ENCODE measurements at places on chromosomes 3 and 15. TPM values are rescaled to one million over a fixed set of nuclear protein-coding genes. Genes with fewer than 3 reads are reported as not detected.

- DNase-seq: no peak
Observed at GRCh38 chr3:43963208-43963607, 272.5 kb downstream of the ABHD5 start.

The TRH gene
- total RNA-seq: not detected

DNA sequence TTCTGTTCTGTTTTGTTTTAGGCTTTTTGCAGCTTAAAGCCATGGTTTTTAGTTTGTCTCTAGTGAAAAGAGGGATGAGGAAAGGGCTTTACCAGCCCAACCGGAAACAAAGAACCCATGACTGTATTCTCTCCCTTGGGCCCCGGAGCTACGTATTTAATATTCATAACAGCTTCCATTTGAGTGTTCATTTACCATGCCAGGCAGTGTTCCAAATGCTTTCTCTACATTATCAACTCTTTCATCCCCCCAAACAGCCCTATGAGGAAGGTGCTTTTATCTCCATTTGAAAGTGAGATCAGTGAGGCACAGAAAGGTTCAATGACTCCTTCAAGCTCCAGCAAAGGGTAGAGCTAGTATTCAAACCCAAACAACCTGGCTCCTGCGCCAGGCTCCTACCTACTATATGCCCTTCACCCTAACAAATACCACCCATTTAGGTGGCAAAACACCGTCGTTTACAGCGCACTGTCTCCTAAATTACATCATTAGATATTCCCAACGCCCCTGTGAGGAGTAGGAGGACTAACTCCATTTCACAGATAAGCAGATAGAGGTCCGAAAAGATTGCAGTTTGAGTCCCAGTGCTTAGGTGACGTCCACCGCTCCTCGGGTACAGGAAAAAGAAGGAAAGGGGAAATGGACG lies 27.9 kb downstream of the GTPBP8 start:
- DNase-seq: peak; percentile 12

GRCh38 chr3:188431553-188431952 lies 277.6 kb downstream of the LPP start:
- no peak for DNase-seq

GRCh38 chr3:82521657-82522056 lies 760.2 kb upstream of the GBE1 start:
- DNase-seq: no peak

- no peak for DNase-seq
Observed at GRCh38 chr3:190546881-190547510, 33.1 kb downstream of the IL1RAP start.

- DNase-seq: peak; percentile 70
Observed at GRCh38 chr15:59814409-59814808, 125.3 kb upstream of the BNIP2 start.

GRCh38 chr15:65156692-65157091 lies 23.1 kb upstream of the PDCD7 start:
- no peak for DNase-seq

The TM4SF1 gene
- total RNA-seq: not detected

GRCh38 chr3:42127226-42127625 lies 36.1 kb downstream of the TRAK1 start:
- DNase-seq: no peak

GRCh38 chr3:43243590-43244587 lies 42.5 kb upstream of the SNRK start:
- DNase-seq: no peak

The NEK11 gene
- total RNA-seq: 7.7 TPM

DNA sequence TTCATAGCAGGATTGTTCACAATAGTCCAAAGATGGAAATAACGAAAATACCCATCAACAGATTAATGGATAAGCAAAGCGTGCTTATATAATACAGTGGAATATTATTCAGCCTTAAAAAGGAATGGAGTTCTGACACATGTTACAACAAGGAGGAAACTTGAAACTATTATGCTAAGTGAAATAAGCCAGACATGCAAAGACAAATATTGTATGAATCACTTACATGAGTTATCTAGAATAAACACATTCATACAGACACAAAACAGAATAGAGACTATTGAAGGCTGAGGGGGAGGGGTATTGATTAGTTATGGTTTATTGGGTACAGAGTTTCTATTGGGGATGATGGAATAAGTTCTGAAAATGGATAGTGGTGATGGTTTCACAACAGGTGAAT lies 438.6 kb downstream of the CADM2 start:
- no peak for DNase-seq

GRCh38 chr3:179421500-179421899 lies 29.8 kb downstream of the GNB4 start:
- DNase-seq: no peak

The GCSAM gene
- total RNA-seq: 18.5 TPM

GRCh38 chr3:158213461-158213860 lies 103.6 kb downstream of the RSRC1 start:
- DNase-seq: no peak

GRCh38 chr3:131338948-131339640 lies 42.5 kb upstream of the NUDT16 start:
- no peak for DNase-seq

The SLC22A13 gene
- total RNA-seq: 0.59 TPM

GRCh38 chr3:155641956-155642355 lies 102.9 kb downstream of the PLCH1 start:
- no peak for DNase-seq

- DNase-seq: no peak
Observed at GRCh38 chr15:25773248-25773647, 89.9 kb downstream of the ATP10A start.

The CX3CR1 gene
- 66.6 TPM for total RNA-seq

- DNase-seq: no peak
Observed at GRCh38 chr3:185701611-185702261, 115.6 kb downstream of the SENP2 start.

GRCh38 chr3:138919325-138919724 lies 27.6 kb downstream of the FOXL2 start:
- no peak for DNase-seq

DNA sequence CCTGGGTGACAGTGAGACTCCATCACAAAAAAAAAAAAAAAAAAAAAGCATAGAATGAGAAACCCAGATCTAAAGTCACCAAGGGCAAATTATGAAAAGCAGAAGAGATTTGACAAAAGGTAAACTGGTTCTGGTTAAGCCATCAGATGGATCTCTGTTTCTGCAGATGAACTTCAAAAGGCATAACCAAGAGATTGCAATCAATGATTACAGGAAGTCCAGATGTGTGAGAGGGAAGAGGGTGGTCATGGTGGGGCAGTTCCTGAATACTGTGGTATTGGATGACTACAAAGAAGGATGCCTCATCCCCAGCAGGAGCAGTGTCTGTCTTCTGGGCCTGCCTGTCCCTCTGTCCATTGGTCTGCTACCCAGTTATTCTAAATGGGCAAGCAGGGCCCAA lies 3.8 kb downstream of the P4HTM start:
- no peak for DNase-seq

The MESP2 gene
- not detected for total RNA-seq

DNA sequence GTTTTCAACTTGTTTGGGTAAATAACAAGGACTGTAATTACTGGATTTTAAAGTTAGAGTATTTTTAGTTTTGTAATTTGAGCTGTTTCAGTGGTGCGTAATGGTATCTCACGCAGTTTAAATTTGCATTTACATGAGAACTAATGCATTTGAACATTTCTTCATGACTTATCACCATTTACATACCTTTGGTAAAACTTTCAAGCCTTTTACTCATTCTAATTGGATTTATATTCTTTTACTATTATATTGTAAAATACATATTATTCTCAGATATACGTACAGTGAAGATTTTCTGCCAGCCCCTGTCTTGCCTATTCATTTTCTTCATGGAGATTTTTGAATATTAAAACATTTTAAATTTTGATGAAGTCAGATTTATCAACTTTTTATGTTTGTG lies 703.8 kb downstream of the MECOM start:
- no peak for DNase-seq

DNA sequence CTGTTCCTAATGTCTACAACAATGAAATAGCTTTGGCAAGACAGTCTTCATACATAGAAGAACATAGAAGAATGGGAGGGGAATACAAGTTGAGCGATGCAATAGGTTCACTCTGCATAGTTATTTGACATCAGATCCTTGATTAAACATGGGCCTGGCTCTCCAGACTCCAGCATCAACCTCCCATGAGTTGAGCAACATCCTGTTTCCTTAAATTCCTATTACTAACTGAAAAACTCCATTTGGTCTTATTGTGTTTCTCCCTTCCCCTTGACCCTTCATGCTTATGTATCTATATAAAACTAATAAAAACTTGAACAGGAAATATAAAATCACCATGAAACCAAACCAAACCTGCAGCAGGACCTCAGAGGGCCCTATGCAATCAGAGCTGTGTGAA lies 304.5 kb upstream of the SATB1 start:
- DNase-seq: no peak

The ECE2 gene
- total RNA-seq: not detected

DNA sequence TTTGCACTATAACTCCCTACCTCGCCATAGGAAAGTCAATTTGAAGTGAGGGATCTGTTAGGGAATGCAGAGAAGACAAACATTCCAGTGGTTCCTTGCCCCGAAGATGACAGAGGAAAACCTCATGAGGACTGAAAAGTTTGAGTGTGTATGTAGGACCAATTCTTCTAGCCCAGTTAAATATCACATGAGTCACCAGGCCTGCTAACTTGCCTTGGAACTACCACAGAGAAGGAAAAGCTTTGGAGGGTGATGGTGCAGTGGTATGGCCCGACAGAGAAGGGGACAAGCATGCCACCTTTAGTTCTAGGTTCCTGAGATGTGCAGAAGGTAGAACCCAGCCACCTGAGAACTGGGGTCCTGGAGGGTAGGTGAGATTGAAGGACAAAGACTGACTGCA lies 2.6 kb upstream of the UPK1B start:
- no peak for DNase-seq

- DNase-seq: no peak
Observed at GRCh38 chr15:72593838-72594237, 60.7 kb upstream of the GOLGA6B start.

- DNase-seq: no peak
Observed at GRCh38 chr3:33855884-33856546, 57.6 kb downstream of the PDCD6IP start.

The ARGFX gene
- total RNA-seq: not detected

GRCh38 chr15:60800299-60801072 lies 321.5 kb upstream of the ICE2 start:
- no peak for DNase-seq

GRCh38 chr3:57942872-57943283 lies 65.3 kb upstream of the FLNB start:
- no peak for DNase-seq

DNA sequence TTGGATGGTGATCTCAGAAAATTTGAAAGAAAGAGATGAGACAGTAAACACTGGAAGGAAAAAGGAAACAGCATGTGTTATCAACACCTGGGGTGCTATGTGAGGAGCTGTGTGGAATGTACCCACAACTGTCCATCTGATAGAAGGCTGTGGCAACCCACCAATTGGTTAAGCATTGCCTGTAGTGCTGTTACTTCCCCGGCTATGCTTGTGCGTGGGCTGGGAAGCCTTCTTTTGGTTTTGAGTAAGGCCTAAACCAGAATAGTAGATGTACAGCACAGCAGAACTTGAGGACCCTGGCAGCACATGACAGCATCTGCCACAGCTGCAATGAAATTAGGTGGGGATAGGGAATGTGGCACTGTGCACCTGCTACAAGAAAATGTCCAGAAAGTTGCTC lies 184.5 kb downstream of the FHIT start:
- DNase-seq: no peak

DNA sequence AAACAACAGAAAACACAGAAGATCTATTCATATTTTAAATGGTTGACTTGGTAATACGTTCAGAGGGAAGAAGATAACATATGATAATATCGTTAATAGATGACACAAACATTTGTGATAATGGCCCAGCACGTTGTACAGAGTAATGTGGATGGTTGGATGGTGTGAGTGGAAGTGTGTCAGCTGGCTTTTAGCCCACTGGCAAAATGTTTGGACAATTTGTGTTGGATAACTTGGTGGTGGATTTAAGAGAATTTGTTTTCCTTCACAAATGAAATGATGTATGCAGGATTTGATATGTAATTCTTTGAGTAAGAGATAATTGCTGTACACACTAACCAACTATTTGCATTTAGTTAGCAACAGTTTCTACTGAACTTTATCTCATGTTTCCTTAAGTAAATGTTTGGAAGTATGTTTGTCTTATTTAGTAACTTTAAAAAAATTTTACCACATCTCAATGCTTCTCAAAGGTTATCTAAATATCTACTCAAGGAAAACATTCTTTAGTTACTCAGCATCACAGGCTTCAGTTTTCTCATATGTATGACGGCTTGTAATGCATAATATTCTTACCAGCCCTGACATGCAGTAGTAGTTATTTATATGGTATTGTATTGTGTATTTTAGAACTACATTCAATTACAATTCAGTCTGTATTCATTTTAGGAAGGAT lies 328.5 kb upstream of the GOLIM4 start:
- DNase-seq: no peak

- no peak for DNase-seq
Observed at GRCh38 chr3:149553781-149554451, 79.4 kb downstream of the TM4SF4 start.

- DNase-seq: no peak
Observed at GRCh38 chr15:82128401-82129148, 82.8 kb upstream of the MEX3B start.

GRCh38 chr3:78872195-78872594 lies 895.6 kb downstream of the ROBO1 start:
- DNase-seq: no peak

DNA sequence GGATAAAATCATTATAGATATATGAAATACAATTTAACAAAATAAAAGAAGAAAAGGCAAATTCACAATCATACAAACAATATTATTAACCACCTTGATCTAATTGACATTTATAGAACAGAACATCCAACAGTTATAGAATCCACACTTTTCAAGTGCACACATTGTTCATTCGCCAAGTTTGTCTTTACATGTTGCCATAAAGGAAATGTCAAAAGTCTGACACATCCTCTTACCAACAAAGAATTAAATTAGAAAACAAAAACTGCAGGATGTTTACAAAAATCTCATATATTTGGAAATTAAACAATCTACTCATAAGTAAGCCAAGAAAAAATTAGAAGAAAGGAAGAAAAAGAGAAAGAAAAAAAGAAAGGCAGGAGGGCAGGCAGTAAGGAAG lies 909.2 kb upstream of the EPHA6 start:
- no peak for DNase-seq

DNA sequence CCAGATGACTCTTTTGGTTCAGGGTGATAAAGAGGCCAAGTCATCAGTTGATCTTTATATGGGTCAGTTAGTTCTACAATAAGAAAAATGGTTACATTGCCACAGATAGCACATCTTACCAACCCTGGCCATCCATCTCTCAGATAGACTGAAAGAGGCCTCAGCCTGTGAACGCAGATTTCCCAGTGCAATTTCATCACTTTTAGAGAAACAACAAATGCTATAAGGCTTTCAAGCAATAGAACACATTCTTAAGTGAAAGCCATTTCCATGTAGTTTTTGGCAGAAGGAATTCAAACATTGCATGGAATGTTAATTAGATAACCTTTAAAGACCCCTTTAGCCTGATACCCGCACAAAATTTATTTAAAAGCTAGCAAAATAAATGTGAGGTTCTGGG lies 200.6 kb upstream of the ZBTB20 start:
- DNase-seq: no peak

The SNURF gene
- total RNA-seq: 34.3 TPM
